Fibroblast of the aortic adventitia (primary cell): ENCODE measurements at places on chromosomes 16 and 17.
A peak's percentile ranks its signal among the peaks of the same experiment; 100 is the strongest.

DNA sequence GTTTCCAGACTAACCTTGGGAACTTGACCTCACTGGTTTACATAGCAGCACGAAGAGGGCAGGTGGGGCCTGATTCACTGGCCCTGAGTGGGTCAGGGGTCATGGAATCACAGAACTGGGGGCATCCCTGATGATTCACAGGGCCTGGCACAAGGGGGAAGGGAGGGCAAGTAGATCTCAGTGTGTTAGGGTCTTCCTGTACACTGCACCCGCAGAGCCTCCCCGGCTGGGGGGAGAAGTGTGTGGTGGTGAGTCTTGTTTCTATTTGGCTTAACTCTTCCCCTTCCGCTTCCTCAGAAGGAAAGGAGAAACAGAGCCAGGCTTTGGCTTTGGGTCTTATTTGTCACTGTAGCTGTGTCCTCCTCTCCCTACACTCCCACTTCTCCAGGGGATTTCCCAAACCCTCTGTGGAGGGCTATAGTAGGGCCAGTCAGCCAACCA is 3.7 kb downstream of the STARD3 start:
- DNase-seq = no peak

- peak; percentile 60 for DNase-seq
Measured at GRCh38 chr16:87178977-87179376, 138.2 kb downstream of the C16orf95 start.

- no peak for DNase-seq
Measured at GRCh38 chr16:61182391-61182790, 853.8 kb downstream of the CDH8 start.

- no peak for DNase-seq
Measured at GRCh38 chr16:66267292-66268014, 99.0 kb upstream of the CDH5 start.

- peak; percentile 89 for DNase-seq
Measured at GRCh38 chr17:7912927-7913524, 3.1 kb downstream of the RNF227 start.

DNA sequence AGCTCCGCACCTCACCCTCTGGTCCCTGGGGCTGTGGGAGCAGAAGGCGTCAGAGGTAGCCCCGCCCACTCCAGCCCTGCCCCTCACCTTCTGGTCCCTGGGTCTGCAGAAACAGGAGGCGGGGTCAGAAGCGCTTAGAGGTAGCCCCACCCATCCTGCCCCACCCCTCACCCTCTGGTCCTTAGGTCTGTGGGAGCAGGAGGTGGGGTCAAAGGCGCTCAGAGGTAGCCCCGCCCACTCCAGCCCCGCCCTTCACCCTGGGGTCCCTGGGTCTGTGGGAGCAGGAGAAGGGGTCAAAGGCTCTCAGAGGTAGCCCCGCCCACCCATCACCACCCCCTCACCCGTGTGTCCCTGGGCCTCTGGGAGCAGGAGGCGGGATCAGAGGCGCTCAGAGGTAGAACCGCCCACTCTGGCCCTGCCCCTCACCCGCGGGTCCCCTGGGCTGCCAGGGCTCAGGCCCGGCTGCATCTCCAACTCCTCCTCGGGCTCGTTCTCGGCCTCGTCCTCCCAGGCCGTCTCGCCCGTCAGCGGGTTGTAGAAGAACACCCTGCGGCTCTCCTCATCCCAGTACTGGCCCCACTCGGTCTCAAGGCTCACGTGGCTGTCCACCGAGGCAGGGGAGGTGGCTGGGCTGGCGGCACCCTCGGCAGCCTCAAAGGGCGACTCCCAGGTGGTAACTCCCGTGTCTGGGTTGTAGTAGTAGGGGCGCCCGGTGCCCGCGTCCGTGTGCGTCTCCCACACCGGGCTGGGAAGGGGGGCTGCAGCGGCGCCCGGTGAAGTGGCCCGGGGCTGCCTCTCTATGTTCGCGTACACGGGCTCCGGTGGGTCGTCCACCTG is 27.2 kb downstream of the ARHGAP27 start:
- no peak for DNase-seq

GRCh38 chr16:781346-782010 is 6.7 kb downstream of the RPUSD1 start:
- DNase-seq = no peak

- peak; percentile 45 for DNase-seq
Measured at GRCh38 chr17:42944211-42944610, 20.0 kb downstream of the AARSD1 start.
